NCI-H1436 treated with DMSO at 0.1 percent for 48 hours (cell line): ENCODE measurements at places on chromosomes 3 and 15.

- DNase-seq: peak; percentile 12
Observed at GRCh38 chr3:127473244-127474024, 117.1 kb downstream of the TPRA1 start.

DNA sequence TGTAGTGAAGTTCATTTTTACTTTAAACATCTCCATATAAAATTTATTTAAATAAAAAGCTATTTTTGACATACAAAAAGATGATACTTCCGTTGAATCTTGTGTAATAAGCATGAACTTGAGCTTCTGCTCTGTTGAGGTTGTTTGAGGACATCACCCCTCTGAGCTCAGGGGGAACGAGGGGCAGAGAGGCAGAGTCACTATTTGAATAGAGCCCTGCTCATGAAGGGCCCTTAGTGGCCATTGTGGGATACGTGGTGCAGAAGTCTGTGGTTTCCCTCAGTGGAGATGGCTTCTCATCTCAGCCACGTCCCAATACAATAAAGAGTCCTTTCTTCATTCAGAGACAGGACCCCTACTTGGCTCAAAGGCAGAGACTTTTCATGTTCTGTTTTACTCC, 10.6 kb downstream of the CEMIP start:
- no peak for DNase-seq

GRCh38 chr3:172410702-172411477, 37.4 kb downstream of the GHSR start:
- DNase-seq: no peak

- no peak for DNase-seq
Observed at GRCh38 chr3:194019398-194020165, 116.4 kb upstream of the HES1 start.

DNA sequence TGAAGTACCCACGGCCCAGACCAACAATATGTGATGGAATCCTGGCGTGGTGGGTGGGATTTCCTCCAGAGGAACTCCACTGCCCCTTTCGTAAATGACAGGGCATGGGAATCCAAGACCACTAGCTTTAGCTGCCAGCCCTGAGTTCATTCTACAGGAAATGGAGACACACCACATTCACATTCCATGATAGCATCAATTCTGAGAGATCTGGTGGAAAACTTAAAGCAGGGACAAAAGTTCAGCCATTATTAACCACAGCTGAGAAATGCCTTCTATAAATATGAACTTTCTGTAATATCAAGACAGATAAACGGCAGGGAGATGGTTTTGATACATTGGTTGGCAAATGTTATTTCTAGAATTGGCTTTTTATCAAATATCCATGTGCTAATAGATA, 98.2 kb downstream of the FBN1 start:
- DNase-seq: no peak

DNA sequence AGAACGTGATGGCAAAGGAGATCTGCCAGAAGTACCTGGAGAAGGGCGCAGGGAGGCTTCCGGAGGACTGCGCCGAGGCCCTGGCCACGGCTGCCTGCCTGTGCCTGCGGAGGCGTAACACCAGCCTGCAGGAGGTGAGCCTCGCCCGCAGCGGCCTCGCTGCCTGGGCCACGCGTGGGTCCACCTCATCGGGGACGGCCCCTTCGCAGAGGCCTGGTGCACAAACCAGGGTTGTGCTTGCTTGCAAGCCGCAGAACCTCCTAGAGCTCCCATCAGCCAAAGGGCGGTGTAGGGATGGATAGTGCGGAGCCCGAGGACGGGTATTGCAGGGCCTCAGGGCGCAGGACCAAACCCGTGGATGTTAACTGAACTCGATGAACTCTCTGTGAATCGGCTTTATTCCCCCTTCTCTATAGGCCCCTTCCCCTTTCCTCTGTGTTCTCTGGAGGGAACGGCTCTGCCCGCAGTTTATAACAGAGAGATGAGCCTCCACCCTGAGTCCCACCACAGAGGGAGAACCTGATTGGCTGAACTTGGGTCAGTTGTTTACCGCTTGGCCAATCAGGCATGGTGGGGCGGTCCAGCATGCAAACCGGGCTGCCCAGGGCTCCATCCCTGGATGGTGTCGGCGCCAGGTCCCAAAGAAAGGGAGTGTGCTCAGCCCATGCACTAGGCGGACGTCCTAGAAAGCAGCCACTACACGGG, 13.6 kb upstream of the TATDN2 start:
- DNase-seq: no peak

- no peak for DNase-seq
Observed at GRCh38 chr3:67064105-67064504, 66.0 kb downstream of the KBTBD8 start.

DNA sequence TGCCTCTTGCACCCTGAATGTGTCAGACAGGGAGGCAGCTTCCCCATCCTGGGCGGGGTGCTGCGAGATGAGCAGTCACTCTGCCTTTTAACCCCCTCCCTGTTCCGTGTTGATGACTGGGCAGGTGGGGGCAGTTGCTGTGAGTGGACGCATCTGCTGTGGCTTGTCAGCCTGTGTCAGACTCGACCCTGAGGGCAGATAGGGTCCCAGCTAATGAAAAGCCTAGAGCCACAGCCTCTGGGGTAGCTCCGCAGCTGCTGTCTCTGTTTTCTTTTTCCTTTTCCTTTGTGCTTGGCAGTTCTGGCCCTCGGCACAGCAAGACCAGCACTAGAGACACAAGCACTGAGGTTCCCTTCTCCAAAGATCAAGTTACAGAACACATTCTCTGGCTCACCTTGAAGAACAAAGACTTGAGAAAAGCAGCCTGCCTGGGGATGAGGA, 43.0 kb upstream of the GLCE start:
- no peak for DNase-seq

- no peak for DNase-seq
Observed at GRCh38 chr15:59210186-59210585, 3.5 kb downstream of the LDHAL6B start.

DNA sequence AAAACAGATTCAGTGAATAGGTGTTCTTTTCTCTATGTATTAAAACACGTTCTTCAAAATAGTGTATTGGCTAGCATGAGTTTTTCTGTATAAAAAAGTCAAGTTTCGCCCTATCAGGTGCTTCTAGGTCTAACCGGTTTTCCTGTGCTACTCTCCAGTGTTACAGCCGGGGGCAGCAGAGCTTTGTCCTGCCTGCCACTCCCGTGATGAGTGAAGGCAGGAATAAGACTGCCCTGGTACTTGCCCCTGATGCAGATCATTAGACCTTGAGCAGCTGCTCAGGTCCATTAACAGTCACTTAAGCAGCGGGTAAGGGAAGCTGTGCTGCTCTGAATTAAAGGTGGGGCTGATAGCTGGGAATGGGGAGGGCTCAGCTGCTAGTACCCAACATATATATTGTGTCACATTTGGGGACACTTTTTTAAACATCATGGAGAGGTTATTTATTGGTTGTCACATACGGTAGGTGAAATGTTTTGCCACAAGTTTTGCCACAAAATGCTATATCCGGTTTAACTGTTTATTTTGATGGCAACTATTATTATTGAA, 1.3 kb upstream of the UNC13C start:
- DNase-seq: no peak

DNA sequence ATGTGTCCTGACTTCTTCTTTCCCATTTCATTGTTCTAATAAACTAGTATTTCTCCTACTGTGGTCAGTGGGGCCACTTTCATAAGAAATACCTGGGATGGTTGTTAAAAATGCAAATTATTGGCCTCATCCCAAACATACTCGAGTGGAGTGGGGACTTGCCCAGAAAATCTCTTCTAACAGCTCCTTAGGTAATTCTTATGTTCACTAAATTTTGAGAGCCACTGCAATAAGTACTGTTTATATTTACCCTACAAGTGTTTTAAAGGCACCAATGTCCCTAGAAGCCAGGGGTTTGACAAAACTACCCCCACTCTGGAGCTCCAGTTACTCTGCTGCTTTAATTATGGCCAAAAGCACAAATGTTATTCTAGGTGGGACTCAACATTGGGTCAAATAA, 70.0 kb upstream of the ACP3 start:
- DNase-seq: no peak

DNA sequence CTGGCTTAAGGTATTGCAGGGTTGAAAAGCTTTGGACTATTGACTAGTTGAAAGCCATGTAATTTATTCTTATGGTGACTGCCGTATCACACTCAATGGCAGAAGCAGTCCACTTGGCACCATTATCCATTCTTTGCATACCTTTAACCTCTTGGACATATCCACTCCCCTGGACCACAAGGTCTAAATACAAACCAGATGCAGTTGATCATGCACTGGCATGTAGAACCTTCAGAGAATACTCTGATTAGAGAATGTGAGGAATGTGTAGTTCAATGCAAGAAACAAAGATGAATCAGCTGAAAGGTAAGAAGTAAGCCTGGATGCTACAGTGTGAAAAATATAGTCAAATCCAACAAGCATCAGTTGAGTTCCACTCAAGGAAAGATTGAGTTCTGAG, 93.1 kb downstream of the FRMD5 start:
- no peak for DNase-seq

DNA sequence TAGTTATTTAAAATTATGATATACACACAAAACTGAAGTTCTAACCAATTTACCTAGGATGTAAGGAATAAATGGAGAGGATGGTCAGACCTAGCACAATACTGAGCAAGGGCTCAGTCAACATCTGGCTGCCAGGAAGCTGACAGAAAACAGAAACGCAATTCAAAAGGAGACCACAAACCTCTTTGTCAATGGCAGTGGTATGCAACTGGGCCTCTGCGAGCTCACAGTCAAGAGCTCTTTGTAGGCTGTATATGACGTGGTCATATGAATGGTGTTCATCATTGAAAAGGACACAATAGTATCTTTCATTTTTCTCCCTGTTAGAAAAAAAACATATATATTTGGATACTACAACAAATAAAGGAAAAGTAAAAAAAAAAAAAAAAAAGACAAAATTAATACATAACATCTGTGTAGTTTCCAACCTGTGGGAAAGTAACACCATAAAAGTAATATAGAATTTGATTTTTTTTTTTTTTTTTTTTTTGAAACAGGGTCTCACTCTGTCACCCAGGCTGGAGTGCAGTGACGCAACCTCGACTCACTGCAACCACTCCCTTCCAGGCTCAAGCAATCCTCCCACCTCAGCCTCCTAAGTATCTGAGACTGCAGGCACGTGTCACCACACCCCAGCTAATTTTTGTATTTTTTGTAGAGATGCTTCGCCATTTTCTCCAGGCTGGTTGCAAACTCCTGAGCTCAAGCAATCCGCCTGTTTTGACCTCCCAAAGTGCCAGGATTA, 37.9 kb downstream of the UBR1 start:
- no peak for DNase-seq

GRCh38 chr3:19866751-19867347, 67.2 kb downstream of the EFHB start:
- DNase-seq: no peak

GRCh38 chr3:169237201-169237600, 426.3 kb downstream of the MECOM start:
- no peak for DNase-seq

DNA sequence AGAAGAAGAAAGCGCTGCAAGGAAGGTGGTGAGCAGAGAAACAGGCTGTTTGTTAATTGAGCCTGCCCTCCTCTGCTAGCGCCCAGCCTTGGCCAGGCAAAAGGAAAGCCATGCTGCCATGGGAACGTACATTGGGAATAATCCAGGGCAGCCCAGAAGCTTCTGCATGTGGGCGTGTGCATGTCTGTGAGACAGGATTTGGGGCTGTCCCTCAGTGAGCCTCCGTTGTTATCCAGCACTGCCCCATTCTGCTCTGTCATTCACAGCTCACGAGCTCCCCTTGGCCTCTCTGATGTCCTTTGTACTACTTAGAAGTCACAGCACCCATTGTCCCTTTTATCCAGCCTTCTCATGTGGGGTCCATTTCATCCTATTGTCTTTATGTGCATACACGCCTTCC, 239.1 kb upstream of the ROPN1 start:
- no peak for DNase-seq

- DNase-seq: no peak
Observed at GRCh38 chr3:16227566-16227965, 37.2 kb downstream of the DPH3 start.

GRCh38 chr3:139514741-139515140, 24.8 kb downstream of the RBP1 start:
- no peak for DNase-seq

DNA sequence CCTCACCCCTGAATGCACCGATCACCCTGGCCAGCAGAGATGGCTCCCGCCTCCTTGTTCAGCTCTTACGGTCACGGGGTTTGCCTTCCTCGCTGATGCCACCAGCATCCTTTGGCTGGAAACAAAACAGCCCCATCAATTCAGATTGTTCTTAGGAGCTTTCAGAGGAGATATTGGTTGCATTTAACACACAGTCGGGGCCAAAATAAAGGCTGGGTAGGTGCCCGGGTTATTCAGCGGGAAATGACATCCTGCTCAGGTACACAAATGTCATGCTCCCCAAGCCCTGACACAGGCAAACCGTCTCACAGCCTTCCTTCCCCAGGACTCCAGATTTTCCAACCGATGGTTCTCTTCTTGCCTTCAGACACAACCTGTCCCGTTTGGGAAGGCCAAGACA, 62.4 kb upstream of the MEF2A start:
- no peak for DNase-seq

DNA sequence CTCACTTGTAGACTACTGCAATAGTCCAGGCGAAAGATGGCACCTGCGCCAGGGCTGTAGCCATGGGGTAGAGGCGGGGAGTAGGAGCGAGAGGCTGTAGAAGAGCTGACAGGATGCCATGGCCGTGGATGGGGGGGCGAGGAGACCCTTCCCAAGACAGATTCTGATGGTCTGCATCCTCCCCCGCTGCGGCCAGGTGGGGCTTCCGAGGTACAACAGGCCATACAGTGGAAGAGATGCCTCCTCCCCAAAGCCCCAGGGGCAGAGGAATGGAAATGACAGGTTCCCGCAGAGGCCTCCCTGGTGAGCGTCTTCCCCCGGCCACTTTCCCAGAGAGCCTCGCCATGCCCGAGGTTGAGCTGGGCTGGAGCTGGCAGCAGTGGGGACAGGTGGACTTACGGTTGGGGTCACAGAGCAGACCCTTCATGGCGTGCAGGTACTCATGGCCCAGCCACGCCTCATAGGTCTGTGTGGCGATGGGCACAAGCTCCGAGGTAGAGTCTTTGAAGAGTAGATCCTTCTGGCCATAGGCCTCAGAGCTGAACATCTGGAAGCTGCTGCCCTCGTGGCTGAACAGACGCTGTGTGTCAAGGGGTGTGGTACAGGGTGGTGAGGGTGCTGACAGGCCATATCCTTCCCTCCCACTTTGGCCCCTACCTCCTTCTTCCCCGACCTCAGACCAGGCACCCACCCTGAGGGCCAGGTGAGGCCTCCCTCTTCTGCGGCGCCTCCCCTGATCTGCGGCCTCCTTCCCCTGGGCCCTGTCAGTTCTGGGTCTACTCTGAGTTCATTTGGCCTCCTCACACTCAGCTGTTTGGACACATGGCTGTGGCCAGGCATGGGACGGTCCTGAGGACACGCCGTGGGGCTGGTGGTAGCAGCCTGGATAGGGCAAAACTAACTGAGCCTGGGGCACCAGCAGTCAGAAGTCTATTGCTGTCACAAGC, 13.6 kb downstream of the MELTF start:
- DNase-seq: no peak

DNA sequence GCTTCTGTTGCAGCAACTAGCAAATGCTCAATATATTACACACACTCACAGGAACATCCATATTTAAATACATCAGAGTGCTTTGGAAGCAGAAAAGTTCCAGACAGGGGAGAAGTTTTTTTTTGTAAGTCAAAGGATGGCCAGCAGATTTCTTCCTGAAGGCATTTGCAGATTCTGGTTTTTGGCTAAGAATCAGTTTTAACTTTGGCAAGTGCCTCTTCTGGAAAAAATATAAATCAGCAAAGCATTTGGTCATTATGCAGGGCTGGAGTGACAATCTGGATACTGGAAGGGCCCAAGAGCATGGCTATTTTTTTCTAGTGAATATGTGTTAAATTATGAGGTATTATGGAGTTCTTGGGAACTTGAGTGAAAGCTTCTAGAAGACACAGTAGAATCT, 495.3 kb upstream of the ARPP21 start:
- DNase-seq: no peak
